Forelimb muscle (tissue), 1 donor: ENCODE measurements at places on chromosomes 5 and 9. TPM values are rescaled to one million over a fixed set of nuclear protein-coding genes. Genes with fewer than 3 reads are reported as not detected.

DNA sequence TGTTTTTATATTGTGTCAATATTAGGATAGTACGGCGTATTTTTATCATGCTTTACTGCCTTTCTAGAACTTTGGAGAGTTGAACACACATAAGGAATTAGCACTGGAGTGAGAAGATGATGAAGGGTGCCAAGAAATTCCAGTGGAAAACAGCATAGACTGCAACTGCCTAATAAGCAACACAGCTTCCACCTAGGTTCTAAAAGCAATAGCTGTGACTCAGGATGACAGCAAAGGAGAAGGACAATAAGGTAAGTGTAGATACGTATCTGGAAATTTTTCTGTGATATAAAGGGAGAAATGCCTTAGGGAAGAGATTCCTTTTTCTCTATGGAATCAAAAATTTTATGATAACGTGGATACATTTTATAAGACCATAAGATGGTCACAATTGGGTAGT is 7.4 kb downstream of the PTPRD start:
- no peak for DNase-seq

- DNase-seq: no peak
Measured at GRCh38 chr5:32839106-32839505, 128.0 kb downstream of the NPR3 start.

- no peak for DNase-seq
Measured at GRCh38 chr9:25472085-25472607, 206.1 kb downstream of the TUSC1 start.

FOXD4L4 gene
- not detected for polyA plus RNA-seq

DNA sequence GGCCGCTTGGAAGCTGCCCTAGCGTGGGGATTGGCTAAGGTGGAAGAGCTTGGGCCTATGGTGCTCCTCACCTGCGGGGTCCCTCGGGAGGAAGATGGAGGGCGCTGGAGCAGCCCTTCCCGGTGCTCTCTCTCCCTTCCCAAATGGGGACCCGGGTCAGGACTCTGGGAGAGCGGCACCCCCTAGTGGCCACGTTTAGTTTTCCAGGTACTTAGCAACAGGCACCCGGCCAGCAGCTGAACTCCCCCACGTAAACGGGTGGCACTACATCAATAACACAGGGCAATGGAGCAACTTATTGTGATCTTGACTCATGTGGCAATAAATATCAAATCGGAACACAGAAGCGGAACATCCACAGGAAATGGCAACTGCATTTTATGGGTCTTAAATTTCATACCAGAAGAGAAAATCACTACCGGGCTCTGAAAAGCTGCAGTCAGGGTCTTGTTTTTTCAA is 316.6 kb downstream of the AGTPBP1 start:
- DNase-seq: no peak

DNA sequence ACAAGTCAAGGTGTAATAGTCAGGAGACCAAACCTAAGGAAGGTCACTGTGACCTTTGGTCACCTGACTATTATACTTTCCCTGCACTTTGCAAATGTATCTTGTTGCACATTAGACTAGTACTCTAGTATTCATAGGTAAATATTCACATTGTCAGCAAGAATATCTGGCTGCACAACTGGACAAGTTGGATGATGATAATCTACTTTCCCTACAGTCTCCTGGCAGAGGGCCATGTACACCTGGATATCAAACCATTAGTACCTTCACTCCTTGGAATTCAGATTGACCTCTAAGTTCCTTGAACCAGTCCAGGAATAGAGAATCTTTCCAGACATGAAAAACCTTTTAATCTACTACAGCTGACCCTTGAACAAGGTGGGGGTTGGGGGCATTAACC is 344.8 kb downstream of the DEPDC1B start:
- DNase-seq: no peak

DNA sequence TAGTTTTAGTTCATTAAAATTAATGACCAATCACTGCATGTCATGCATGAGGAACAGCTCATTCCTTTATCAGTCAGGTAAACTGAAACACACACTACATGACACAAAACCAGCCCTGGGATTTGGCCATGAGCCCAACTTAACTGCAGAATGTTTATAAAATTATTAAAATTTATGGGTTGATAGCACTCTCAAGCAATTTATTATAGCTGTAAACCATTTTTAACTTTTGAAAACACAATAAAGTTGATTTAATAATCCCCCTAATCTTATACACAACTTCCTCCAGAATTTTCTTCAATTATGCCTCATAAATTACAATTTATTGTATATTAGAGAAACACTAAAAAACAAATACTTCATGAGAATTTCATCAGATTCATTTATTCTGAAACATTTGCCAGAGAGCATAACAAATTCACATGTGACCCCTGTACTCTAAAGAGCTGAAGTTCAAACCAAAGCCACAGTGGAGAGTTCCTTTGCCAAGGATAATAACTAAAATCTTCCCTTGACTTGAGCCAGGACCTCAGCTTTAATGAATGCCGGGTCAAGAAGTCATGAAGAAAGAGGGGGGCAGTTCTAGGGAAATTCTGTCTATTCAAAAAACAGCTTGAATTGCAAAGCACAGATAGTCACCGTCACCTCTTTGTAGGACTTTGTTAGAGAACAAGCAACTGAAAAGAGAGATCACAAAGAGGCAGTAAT is 763.7 kb upstream of the GRAMD2B start:
- DNase-seq: peak; percentile 48

DNA sequence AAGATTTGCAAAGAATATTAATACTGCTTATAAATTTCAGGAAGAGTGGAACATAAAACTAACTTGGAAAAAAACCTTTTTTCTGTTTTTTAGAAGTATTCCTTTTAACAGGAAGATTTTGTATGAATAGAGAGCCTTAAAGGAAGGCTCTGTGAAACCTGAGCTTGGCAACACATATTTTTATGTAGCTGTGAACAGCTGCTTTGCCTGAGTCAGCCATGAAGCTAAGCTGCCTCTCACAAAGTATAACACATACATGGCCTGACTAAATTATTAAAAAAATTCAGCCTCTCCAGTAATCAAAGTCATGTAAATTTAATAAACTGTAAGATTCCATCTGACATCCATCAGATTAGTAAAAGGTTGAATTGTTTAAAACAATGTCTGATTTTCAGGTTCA is 547.5 kb downstream of the ELAVL2 start:
- DNase-seq: no peak

DNA sequence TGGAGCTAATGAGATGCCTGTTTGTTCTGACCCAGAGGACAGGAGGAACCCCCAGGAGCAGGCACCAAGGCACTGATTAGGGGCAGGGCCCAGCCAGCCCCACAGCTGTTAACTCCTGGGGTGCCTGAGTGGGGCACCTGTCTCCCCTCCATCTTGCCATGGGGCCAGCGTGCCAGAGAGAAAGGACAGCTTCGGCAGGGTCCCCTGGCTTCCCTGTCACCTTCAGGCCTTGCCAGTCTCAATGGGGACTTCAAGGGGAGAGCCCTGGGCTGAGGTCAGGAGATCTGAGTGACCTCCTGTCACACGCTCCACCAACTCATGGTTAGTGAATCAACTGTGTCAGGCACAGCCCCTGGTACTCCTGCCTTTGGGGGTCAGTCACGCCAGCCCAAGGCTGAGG is 152.7 kb upstream of the MVB12B start:
- no peak for DNase-seq

GRCh38 chr5:14269395-14269794 is 126.3 kb downstream of the TRIO start:
- no peak for DNase-seq

ZNF354B gene
- polyA plus RNA-seq: 16.2 TPM

GRCh38 chr9:22008384-22008716 is 755 bp downstream of the CDKN2B start:
- DNase-seq: no peak

DNA sequence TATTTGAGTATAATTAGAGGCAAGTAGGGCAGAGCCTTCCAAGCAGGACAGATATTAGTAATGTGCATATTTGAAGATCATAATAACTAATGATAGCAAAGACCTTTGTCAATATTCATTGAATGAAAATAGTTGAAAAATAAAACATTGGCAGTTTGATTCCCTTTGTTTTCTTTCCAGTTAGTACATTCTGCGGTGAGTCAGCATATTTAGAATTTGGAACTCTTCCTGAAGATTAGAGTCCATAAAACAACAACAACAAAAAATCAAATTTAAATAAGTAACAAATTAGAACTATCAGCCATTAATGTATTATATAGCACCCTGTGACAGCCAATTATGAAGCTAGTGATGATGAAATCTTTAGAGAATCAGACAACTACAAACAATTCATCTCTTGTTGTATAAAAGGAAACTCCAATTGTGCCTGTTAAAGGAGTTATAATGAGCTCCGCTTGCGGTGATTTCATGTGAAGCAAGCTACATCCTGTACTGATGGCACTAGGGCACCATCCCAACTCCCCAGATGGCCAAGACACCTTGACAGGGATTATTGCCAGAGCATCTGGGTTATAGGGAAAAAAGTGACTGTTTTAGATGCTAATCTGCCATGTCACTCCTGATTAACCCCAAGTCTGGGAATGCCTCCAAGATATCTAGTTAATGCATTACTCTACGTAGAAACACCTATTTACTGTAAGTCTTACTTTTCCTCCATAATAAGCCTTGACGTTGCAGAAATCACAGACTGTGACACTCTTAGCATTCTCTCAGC is 6.8 kb downstream of the IFNA8 start:
- no peak for DNase-seq

ZBTB34 gene
- polyA plus RNA-seq: 10.1 TPM

- DNase-seq: no peak
Measured at GRCh38 chr5:60514152-60514551, 185.8 kb downstream of the DEPDC1B start.

SV2C gene
- polyA plus RNA-seq: 0.08 TPM
